Stimulated activated CD4-positive, alpha-beta T cell treated with anti-CD3 and anti-CD28 coated beads, Interleukin-15, amount 100 ng/mL, for 1 hour (primary cell): ENCODE measurements at places on chromosomes 2 and 18.

GRCh38 chr2:157442636-157443035 is 1.3 kb downstream of the CYTIP start:
- DNase-seq: no peak

GRCh38 chr2:111957872-111958354 is 59.5 kb downstream of the MERTK start:
- no peak for DNase-seq

DNA sequence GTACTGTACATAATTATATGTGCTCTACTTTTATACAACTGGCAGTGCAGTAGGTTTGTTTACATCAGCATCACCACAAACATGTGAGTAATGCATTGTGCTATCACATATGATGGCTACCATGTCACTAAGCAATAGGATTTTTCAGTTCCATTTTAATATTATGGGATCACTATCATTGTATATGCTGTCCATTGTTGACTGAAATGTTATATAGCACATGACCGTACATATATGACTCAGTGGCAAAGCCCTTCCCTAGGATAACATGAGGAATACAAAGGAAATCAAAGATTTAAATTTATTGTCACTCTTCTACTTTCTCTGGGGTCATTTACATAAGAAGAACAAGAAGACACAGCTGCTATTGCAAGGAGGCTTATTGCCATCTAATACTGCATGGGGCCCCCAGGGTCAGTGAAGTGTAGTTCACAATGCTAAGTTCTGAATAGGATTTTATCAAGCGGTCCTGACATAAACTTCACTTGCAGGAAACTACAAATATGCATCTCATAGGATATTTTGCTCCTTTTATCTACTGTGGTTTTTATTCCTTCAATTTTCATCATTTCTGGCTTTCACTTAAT is 21.8 kb downstream of the PDE1A start:
- DNase-seq: no peak

GRCh38 chr2:227614246-227614645 is 394 bp downstream of the SCYGR3 start:
- DNase-seq: no peak

DNA sequence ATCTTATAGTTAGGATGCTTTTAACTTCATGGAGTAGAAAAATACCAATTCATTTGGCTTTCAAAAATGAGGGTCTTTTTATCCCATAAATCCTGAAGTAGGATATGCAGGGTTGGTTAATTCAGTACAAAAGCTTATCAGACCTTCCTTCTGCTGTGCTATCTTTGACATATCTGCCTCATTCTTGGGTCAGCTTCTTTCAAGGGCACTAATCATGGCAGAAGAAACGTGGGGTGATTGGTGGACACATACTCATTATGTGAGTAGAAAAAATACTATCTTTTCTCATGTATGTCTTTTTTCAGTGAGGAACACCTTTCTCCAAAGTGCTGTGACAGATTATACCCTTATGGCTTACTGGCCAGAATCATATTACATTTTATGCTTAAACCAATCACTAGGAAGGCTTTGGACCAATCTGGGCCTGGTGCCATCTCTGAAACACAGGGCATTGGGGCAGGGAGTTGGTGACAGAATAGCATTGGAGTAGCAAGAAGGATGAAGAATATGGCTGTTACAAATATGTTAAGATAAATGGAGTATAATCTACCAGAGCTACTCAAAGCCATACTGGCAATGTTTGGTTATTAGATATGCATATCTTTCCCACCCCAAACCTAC is 10.1 kb downstream of the UGP2 start:
- no peak for DNase-seq

DNA sequence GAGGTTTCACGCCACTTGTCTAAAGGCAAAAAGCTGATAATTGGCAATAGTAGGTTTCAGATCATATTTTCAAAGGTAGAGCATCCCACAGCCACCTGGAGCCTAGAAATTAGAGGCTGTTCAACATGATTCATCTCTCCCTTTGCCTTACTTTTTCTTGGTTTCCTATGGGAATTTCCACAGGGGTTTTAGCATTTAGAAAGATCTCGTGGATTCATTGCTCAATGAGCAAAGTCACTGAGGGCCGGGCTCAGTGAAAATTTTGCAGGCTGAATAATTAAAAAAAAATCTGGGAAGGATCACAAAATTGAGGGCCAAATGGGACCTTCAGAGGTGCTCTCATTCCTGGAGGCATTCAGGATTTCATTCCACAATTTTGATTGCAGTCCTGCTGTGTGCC is 137.1 kb downstream of the VAPA start:
- DNase-seq: no peak

- no peak for DNase-seq
These were observed 139.9 kb upstream of the DNMT3A start for GRCh38 chr2:25481381-25482300.

GRCh38 chr2:165369131-165369897 is 100.2 kb upstream of the CSRNP3 start:
- DNase-seq: no peak

DNA sequence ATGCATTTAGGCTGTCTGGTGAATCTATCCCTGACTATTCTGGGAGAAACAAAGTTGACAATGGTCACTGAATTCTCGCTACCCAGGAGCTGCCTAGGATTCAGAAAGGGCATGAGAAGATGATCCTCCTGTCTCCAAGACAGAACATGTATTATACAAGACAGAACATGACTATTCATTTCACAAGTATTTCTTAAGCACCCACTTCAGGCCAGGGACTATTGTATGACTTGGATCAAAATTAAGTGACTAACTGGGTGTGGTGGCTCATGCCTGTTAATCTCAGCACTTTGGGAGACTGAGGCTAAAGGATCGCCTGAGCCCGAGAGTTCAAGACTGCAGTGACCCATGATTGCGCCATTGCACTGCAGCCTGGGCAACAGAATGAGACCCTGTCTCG is 235.8 kb upstream of the RAB12 start:
- DNase-seq: no peak

DNA sequence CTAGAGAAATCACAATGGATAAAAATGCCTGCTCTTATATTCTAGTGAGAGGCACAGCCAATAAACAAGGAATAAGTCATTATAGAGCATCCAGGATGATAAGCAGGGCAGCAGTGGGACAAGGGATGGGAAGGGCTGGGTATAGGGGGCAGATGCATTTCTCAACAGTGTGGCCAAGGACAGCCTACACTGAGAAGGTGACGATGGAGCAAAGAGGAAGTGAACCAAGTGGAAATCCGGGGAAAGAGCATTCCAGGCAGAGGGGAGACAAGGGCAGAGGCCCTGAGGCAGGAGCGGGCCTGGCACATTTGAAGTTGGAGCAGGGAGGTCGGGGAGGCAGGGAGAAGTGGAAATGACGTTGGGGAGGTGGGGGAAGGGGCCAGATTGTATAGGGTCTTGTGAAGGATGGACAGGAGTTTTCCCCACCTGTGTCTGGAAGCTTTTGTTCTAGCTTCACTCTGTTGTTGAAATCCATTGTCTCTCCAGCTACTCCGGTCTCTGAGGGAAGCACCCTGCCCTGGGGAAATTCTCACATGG is 17.6 kb downstream of the TMEM177 start:
- DNase-seq: no peak

- DNase-seq: no peak
These were observed 474.8 kb downstream of the METTL4 start for GRCh38 chr18:2096551-2096950.

DNA sequence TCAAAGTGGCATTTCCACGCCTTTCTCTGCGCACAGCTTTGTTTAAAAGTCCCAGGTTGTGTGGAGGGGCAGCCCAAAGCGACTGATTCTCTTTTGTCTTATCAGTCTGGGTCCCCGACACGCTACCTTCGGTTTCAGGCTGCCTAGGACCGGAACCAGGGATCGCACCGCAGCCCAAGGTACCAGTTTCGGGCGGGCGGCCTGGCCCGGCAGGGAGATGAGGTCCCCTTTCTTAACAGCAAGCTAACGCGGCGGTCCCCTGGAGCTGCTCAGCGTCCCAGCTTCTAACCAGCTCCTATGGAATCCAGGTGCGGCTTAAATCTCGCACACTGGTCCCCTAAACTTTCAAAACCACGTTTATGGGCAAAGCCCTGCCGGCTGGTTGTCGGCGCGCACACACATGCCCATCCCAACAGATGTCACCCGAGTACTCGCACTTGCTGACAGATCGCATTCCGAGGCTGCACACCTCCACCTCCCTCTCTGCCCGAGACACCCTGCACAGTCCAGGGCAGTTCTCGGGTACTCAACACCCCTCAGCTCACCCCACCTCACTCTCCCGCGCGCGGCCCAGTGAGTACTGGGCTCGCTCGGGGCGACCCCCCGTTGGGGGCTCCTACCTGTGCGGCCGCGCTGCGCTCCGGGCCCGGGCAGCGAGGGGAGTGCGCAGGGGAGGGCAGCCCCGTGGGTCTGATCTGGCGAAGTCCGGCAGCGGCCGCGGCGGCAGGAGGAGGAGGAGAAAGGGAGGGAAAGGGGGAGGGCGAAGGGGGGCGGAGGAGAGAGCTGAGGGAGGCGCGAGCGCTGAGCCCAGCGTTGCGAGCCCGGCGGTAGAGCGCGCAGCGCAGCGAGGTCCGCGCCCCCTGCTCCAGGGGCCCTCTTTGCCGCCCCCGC is at the start of gene EFEMP1:
EFEMP1 (minus strand) TSS at position 692 of the 891 bp plus-strand sequence. CDS start 1,342 bp downstream, outside the sequence.
- no peak for DNase-seq

DNA sequence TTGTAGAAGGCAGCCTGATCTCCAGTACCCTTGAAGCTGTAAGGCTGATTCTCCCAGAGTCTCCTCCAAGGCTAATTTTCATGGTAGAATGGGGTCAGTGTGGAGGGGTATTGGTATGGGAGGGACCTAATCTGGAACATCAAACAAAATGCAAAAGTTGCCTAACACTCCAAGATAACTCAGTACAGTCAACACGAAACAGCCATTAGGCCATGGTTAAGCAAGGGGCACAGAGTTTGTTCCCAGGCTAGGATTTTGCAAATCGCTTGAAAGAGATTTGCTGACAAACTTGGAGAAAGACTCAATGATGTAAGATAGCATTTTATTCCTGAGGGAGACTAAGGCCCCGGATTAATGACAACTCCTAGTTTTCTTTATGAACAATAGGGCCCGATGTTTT is 5.4 kb downstream of the PID1 start:
- no peak for DNase-seq

DNA sequence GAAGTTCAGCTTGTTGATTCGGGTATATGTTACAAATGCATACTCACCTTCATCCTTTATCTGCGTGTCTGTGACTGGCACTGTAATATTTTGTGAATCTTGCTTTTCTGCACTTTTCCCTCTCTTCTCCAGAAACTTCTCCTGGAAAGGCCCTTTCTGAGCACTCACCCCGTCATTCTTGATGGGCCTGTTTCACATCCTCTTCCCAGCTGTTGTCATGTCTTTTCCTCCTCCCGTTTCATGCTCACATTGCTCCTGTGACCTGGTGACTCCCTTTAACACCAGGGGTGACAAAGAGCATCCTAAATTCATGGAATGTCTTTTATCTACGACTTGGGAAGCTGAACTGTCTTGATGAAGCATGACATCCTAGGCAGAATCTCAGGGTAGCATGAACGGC is 65.8 kb downstream of the CD8B2 start:
- DNase-seq: no peak

GRCh38 chr18:2900684-2901422 is 54.0 kb downstream of the EMILIN2 start:
- DNase-seq: no peak

DNA sequence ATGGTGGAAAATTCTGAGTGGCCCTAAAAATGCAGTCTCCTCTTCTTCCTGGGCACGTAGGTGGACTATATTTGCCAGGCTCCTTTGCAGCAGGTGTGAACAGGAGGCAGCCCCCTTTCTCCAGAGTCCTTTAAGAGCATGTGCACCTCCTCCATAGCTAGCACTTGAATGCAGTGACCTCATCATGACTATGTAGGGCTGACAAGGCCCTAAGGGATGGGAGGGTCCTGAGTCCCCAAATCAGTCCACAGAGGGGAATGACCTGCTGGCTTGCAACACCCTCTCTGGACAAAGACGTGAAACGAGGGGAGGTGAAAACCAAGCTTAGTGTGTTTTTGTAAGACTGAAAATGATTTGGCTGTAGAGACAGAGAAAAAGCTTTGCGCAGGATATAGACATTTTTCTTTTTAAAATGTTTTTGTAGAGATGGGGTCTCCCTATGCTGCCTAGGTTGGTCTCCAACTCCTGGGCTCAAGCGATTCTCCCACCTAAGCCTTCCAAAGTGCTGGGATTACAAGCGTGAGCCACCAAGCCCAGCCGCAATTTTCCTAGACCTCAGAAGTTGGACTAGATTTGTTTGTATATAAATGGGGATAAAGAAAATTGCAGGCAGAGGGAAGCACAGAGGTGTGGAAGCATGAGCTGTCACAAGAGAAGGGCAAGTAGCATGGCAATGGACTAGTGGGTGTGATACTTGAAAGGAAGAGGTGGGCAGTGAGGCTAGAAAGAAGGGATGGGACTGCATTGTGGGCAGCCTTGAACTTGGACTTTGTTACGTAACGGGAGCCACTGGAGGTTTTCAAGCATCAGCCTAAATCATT is 28.8 kb downstream of the LONRF2 start:
- DNase-seq: no peak
